NB4 (cell line): ENCODE measurements at places on chromosomes 7 and 10.

DNA sequence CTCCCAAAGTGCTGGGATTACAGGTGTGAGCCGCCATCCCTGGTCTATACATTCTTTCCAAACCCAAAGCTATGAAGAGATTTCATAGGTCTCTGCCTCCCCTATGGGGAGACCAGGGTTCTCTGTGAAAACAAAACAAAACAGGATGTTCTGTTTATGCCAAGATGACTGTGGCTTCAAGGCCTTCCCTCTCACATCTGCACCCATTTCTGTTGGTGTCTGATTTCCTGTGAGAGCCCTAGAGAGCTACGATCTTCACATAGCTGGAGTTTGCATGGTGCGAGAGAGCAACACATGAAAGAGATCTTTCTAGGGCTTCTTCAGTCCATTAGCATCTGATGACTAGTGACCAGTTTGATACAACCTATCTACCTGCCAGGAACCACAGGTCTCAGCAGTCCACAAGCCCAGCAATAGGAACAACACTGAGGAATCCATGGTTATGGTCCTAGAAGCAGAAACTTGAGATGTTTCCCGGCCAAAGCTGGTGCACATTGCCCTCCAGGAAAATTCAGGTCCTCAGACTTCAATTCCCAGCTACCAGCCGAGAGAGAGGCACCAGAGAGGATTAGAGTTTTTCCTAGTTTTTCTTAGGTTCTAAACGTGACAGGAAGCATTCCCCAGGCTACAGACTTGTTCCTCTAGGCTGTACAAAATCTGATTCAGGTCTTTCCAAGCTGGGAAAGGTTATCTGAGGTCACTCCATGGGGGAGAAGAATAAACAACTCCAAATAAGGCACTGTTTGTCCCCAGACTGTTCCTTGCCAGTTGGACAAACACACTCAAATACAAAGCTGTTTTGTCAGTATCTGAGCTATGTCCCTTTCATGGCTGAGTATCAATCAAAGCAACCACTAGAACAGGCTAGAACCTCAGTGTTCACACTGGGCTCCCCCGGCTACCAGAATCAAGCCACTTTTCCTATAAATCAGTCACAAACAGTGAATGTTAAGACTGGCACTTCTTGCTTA, 259.7 kb downstream of the CALN1 start:
- DNase-seq, result no peak

- no peak for DNase-seq
These were observed 317.2 kb upstream of the FZD8 start for GRCh38 chr10:35959252-35959651.

- DNase-seq, result no peak
These were observed 434.0 kb downstream of the INHBA start for GRCh38 chr7:41268878-41269277.

- DNase-seq, result peak; percentile 10
These were observed 41.4 kb downstream of the STAM start for GRCh38 chr10:17685233-17685840.

- no peak for DNase-seq
These were observed 18.6 kb downstream of the FOXK1 start for GRCh38 chr7:4700577-4701235.

GRCh38 chr10:84608126-84608525, 279.7 kb downstream of the CCSER2 start:
- DNase-seq, result no peak

GRCh38 chr7:146731185-146731584, 614.6 kb downstream of the CNTNAP2 start:
- no peak for DNase-seq

- DNase-seq, result peak; percentile 93
These were observed 63.7 kb downstream of the ZNRF2 start for GRCh38 chr7:30348083-30348560.

DNA sequence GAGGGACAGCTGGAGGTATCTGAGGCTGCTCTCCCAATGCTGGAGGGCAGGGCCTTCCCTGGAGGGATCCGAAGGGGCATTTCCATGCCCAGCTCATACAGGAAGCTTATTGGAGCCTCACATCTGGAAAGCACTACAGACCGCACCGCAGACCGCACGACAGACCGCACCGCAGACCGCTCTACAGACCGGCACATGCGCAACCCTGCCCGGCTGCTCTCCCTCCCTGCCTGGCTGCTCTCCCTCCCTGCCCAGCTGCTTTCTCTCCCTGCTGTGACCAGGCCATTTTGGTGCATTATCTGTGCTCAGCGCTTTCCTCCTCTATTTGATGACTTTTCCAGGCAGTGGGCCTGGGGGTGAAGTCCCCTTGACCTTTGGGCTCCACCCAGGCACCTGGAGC, 39.6 kb upstream of the EN2 start:
- DNase-seq, result peak; percentile 65

GRCh38 chr10:1375346-1376170, 319.4 kb downstream of the WDR37 start:
- DNase-seq, result no peak

GRCh38 chr7:133434246-133434865, 181.5 kb downstream of the EXOC4 start:
- peak; percentile 53 for DNase-seq

DNA sequence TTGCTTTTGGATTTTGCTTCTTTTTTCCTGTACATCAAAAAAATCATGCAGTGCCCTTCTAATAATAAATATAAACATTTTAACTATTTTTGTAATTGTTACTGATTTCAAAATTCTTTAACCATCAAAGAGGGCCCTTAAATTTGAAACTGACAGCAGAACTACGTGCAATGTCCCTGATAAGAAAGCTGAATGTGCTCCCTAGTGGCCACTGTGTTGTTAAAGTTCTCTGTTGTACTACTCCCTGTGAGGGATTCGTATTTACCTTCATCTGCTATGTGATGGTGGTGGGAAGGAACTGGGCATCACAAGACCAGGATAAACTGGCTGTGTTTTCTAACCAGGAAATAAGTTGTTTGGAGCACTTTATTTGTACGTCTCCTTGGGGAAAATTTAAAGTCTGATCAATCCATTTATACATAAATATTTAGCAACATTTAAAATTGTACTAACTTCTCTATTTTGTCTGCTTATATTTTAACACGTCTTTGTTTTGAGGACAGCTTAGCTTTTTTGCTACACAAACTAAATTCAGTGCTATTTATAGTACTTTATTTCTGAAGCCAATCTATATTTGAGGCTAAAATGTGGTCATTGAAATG, 322.4 kb downstream of the HGF start:
- peak; percentile 63 for DNase-seq

DNA sequence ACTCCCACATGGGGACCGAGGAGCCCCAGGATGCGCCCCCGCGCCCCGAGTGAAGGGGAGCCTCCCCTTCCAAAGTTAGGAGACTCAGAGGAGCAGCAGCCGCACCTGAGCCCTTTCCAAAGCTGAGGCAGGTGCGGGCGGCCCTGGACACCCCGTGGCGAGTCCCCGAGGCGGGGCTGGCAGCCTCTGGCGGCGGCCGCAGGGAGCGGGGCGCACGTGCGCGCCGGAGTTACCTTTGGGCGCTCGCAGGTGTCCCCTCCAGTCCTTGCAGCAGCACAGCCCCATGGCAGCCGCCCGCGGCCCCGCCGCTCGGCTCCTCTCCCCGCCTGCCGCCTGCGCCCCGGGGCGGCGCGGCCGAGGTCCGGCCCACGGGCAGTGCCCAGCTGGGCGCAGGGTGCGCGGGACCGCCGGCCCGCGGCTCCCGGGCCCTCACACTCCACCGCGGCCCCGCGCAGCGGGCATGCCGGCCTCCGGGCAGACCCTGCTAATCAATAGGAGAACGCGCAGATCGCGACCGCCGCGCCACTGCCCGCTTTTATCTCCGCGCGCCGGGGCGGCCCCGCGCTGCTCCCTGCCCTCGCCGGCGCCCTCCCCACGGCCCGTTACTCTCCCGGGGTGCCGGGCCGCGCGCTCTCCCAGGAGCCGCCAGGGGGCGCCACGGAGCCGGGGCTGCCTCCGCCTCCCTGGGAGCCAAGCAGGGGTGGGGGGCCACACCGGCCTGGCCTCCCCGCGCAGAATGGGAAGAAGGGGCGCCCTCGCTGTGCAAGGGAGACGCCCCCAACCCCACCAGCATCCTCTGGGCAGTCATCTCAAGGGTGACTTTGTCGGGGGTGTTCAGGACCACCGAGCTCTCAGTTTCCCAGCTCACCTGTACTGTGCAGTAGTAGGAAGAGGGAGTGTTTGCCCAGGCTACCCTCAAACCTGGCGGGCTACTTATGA, 80.8 kb downstream of the ARHGAP22 start:
- no peak for DNase-seq

- DNase-seq, result no peak
These were observed 57.5 kb downstream of the ICA1 start for GRCh38 chr7:8204339-8205030.

- DNase-seq, result peak; percentile 65
These were observed 309.7 kb downstream of the CSTF2T start for GRCh38 chr10:51389415-51390321.

DNA sequence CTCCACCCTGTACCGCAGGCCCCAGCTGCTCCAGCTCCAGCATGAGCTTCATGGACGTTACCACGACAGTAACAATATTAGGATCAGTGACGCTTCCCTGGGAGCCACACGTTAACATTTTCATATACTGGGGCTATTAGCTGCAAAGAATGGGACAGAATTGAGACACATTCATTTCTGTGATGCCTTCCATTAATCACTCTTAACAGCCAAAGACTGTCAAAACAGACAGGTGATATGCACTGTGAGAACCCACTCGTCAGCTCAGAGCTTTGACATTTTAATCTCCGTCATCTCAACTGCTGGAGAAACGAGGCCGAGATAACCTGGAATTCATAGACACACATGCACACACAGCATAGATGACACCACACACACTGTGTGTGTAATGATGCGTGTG, 408.4 kb upstream of the SHH start:
- DNase-seq, result no peak

- no peak for DNase-seq
These were observed 26.8 kb upstream of the LMOD2 start for GRCh38 chr7:123628829-123629228.

DNA sequence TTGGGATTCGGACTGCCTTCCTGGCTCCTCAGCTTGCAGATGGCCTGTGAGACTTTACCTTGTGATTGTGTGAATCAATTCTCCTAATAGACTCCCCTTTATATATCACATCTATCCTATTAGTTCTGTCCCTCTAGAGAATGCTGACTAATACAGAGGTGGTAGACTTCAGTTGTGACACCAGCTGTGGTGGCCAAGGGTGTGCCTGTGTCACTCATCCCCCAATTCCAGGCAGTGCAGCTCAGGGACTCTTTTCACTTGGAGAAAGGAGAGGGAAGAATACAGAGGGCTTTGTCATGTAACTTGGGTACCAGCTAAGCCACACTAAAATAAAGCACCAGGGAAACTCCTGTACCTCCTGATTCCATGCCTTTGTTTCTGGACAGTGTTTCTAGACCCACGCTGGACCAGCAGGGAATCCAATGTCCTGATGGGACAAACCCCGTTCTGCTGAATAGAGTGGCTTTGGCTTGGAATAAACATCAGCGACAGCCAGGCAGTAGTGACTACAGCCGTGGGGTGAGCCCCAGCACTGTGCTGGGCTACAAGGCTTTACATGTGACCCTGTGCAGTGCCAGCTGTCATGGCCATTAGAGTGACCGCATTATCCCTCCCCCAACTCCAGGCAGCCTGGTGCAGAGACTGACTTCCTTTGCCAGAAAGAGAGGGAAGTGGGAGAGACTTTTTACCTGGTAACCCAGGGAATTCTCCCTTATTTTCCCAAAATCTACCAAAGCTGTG, 233.6 kb downstream of the ANK3 start:
- no peak for DNase-seq

- DNase-seq, result no peak
These were observed 379.1 kb upstream of the MKI67 start for GRCh38 chr10:128505346-128505745.

GRCh38 chr7:11899247-11899646, 67.2 kb upstream of the THSD7A start:
- no peak for DNase-seq

- DNase-seq, result no peak
These were observed 1.6 kb downstream of the AIFM2 start for GRCh38 chr10:70130878-70131559.
